CD4-positive, alpha-beta T cell treated with Interleukin-12 subunit alpha and Interleukin-12 subunit beta, for 1 hour (primary cell): ENCODE measurements at places on chromosomes 3 and 15.

- DNase-seq = no peak
Observed at GRCh38 chr3:140398387-140398786, 279.5 kb upstream of the TRIM42 start.

- DNase-seq = no peak
Observed at GRCh38 chr3:12489832-12490231, 5.6 kb downstream of the TSEN2 start.

- no peak for DNase-seq
Observed at GRCh38 chr3:108029466-108029865, 61.4 kb downstream of the CD47 start.

GRCh38 chr3:167084545-167084944, 295.6 kb downstream of the ZBBX start:
- DNase-seq = no peak

- DNase-seq = no peak
Observed at GRCh38 chr3:197835509-197835908, 44.5 kb downstream of the LRCH3 start.

DNA sequence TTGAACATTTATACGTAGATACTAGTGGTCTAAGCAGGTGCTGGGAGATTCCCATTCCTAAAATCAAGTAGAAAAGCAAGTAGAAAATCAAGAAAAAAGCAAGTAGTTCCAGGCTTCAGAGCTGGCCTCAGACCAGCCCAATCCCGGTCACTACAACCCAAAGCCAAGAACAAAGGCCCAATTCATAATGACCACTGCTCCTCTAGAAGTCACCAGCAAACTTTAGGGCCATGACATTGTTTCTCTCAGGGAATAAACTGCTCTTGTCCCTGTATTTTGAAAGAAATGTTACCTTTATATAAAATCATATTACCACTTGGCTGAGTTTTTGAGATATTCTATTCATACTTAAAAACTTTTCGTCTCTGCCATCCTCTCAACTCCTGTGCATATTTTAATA, 106.3 kb upstream of the IL12A start:
- DNase-seq = no peak

- no peak for DNase-seq
Observed at GRCh38 chr3:196849180-196849741, 18.5 kb upstream of the SENP5 start.

DNA sequence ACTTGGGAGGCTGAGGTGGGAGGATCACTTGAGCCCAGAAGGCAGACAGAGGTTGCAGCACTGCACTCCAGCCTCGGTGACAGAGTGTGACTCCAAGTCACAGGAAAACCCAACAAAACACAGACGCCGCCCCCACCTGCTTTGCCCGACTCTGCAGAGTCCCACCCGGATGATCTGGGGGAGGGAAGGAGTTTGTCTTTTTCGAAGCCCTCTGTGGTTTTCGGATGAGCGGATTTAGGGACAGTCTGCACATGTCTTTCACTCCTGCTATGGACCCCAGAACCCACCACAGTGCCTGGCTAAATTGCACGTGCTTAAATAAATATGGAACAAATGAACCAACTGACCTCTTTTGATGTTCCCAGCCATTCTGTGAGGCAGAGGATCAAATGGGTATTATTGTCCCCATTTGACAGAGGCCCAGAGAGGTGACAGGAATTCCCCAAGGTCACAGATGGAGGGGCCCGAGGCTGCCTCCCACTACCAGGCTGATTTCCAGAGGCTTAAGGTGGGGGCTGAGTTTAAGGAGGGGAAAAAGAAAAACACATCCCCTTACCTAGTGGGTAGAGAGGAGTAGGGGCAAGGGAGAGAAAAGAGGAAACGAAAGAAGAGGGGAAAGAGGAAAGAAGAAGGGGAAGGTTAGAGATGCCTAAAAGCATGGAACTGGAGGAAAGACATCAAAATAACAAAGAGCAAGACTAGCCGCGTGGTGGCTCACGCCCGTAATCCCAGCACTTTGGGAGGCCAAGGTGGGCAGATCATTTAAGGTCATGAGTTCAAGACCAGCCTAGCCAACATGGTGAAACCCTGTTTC, 59.4 kb upstream of the TFRC start:
- no peak for DNase-seq

DNA sequence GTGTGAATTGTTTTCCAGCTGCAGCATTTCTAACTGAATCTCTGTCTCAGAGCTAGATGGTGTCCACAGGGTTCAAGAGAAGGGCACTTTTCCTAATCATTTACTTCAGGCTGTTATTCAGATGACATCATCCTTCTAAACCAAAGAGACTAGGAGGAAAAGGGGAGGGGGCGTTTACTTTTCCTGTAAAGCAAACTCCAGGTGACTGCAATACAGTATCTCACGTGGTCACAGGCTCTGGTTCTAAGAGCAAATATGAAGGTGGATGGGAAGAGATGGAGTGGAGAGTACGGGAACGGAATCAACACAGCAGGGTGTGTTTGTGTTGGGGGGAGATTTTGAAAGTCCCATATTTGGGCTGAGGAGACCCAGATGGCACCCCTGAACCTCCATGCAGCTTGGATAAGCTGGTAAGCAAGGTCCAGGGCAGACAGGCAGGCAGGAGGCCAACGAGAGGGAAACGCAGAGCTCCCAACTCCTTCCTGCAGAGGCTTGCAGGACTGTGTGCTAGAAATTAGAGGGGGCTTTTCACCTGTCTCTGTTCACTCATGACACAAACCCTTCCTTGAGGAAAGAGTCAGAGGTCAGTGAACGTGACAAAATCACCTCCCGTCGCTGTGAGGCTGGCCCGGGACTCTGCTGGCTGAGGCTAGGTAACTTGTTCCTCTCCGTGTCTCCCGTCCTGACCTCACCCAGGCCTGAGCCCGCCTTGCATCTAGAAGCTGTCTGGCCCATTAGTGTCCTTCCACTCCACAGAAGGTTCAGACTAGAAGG, 151.2 kb downstream of the OPA1 start:
- DNase-seq = no peak

- DNase-seq = no peak
Observed at GRCh38 chr3:28940530-28940929, 340.3 kb upstream of the RBMS3 start.
